A549 (cell line): ENCODE measurements at places on chromosomes 2 and 18.

GRCh38 chr2:43194121-43194869 lies 32.1 kb downstream of the ZFP36L2 start:
- DNase-seq = peak; percentile 85

GRCh38 chr2:196195302-196195701 lies 23.9 kb upstream of the STK17B start:
- DNase-seq = no peak

DNA sequence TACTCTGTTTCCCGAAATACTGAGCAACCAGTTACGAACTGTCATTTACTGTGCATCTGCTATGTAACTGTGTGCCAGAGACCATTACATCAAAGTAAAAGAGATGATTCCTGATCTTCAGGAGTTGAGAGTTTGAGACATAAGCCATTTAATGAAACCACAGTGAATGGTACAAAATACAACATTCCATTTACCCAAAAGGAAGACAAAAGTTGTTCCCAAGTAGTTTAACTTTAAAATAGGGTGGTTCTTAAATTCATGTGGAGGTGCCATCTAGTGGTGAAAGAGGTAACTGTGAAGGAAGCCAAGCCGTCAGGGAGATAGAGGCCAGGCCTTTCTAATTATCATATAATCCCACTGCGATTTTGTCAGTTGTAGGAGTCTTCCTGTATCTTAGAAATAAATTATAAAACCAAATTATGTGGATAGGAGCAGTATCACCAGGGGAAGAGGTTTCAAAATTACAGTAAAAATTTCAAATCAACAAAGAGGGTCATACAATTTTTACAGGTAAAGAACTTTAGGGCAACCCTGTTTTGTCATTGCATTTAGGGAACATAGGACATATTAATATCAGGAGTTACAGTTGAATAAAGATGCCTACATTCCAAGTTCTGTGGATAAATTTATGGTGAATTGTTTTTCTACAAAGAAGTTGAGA lies 67.7 kb downstream of the EPAS1 start:
- peak; percentile 71 for DNase-seq

DNA sequence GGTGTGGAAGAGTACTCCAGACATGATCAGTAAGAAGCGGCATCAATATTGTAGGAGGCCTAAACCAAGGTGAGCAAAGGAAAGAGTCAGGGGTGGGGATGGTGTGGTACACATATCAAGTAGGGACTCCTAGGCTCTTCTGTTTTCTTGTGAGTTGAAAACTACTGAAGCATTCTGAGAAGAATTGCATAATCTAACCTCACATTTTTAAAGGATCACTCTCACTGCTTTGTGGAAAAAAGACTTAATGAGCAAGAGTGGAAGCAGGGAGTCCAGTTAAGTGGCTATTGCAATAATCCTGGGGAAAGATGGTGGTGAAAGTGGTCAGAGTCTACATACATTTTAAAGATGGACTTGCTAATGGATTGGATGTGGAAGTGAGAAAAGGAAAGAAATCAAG lies 899.5 kb upstream of the FAM98A start:
- DNase-seq = no peak

GRCh38 chr18:59268721-59269562 lies 4.3 kb downstream of the RAX start:
- DNase-seq = peak; percentile 58

DNA sequence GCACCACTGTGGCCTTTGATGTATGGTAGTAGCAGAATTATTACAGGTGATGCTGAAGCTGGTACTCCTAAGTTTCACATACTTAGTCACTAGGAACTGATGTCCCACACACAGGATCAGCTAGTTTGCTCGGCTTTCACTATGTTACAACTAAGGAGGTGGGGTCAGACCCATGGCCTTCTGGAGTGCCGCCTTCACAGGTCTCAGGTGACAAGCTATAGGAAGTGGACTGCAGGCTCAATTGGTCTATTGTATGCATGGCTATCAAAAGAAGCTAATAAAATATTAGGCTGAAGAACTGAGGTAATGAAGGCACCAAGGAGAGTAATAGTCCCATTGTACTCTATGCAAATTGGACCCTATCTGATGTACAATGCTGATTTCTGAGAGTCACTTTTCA lies 170.6 kb downstream of the DLGAP1 start:
- DNase-seq = no peak

- DNase-seq = no peak
These were observed 125.3 kb upstream of the NDUFV2 start for GRCh38 chr18:8977166-8977565.

GRCh38 chr2:40355451-40355850 lies 96.4 kb downstream of the SLC8A1 start:
- no peak for DNase-seq

- no peak for DNase-seq
These were observed at the start of gene PCARE for GRCh38 chr2:29074411-29074810. Gene PCARE (minus strand): TSS chr2:29074523. CDS start chr2:29074261, 262 bp downstream.

GRCh38 chr2:174787487-174788205 lies 23.4 kb upstream of the CHRNA1 start:
- DNase-seq = no peak

DNA sequence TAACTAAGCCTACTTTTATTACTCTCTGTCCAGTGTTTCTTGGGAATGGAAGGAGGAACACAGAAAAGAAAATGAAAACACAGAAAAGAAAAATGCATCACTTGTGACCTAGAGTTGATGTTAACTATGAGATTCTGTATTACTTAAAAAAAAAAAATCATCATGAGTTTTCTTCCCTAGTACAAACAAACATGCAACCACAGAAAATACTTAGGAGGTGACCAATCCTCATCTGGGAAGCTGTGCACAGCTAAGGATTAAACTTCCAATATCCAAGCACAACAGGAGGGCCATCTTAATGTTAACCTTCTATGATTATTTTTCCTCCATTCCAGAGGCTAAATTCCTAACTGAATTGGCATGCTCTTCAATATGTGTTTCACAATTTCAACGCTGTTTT lies 1140.4 kb downstream of the LRP1B start:
- DNase-seq = peak; percentile 0

GRCh38 chr2:184644685-184645084 lies 46.4 kb downstream of the ZNF804A start:
- DNase-seq = no peak

DNA sequence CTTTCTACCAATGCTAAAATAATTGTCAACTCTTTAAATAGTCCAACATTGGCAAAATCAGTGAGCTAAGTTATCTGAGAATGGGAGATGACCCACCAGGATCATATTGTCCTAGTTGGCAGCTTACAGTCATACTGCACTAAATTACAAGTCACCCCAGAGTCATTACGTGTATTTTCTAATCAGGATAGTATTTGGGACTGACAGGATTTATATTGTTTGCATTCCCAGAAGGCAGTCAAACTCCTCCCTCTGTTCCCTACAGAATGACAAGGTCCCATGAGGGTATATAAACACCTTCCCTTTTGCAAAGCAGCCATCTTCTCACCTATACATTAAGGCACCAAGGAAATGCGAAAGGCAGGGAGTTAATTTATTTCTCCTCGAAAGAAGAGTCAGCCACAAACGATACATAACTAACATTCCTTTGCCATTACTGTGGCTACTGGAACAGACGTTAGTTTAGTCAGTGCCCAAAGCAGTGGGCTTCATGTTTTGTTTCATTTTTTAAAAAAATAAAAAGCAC lies 125.3 kb downstream of the ANTXR1 start:
- peak; percentile 36 for DNase-seq

- no peak for DNase-seq
These were observed 894 bp upstream of the FARSB start for GRCh38 chr2:222656526-222657446.

DNA sequence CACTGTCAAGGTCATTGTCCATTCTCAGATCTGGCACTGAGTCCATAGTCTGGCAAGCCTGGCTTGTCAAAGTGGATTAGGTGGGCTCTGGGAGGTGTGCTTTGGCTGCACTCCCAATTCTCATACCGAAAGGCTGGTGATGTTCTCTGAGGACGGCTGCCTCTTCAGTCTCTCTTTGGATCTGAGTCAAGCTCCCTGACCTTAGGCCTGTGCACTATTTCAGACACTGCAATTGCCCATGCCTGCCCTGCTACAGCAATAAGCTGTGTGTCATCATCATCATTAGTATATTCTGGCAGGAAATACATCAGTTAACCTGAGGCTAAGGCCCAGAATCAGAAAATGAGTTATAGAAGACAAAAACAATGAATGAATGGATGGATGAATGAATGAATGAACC lies 1.6 kb upstream of the SLC5A7 start:
- DNase-seq = no peak

- no peak for DNase-seq
These were observed 66.2 kb downstream of the MDH1 start for GRCh38 chr2:63654959-63655358.

- peak; percentile 82 for DNase-seq
These were observed 102.6 kb downstream of the VSNL1 start for GRCh38 chr2:17643031-17643615.

DNA sequence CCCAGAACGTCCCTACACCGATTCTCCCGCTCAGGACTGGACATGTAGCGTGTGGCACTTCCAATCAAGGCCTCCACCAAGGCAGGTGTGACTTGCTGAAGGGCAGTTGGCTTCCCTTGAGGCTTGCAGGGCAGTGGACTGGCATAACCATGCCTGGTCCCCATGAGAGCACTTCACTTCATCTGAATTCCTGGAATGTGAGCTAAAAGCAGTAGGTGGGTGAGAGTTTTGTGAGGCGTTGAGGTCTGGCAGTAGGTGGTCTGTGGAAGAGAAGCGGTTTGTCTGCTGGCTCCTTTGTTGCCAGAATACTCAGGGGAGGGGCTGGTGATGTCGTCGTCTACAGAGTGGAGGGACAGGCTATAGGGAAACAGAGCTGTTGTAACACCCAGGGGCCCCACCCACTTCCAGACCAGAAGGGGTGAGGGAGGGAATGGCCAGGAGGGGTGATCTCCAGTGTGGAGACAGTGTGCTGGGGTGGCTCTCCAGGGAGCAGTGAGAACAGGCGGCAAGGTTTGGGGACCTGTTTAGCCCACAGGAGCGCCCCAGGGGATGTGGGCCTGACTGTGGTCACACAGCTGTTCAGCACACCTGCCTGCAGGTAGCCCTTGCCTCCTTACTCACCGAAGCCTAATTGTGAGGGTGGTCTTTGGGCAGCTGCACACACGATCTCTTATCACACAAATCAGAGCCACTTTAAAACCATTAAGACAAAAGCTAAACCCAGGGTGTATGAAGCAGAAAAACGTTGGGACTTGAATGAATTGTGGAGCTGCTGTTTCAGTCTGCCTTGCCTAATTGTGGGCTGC lies 21.5 kb upstream of the ALKAL2 start:
- no peak for DNase-seq

- no peak for DNase-seq
These were observed 67.3 kb downstream of the CLHC1 start for GRCh38 chr2:55164534-55165480.

DNA sequence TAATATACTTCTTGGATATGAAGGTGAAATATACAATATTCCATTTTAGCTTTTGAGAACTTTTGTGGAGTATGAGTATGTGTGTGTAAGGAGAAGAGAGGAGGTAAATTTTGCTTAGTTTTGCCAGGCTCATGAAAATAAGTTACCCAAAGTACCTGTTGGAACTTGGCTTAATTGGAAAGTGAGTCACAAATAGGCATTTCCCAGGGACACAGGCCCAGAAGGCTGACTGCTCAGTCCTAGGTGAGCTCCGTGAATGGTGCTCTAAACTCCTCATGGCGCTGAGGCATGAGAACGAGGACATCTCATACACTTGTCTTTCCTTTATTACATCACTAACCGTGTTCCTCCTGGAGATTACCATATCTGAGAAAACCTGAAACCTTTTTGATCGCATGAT lies 148.5 kb upstream of the RAB12 start:
- DNase-seq = no peak

DNA sequence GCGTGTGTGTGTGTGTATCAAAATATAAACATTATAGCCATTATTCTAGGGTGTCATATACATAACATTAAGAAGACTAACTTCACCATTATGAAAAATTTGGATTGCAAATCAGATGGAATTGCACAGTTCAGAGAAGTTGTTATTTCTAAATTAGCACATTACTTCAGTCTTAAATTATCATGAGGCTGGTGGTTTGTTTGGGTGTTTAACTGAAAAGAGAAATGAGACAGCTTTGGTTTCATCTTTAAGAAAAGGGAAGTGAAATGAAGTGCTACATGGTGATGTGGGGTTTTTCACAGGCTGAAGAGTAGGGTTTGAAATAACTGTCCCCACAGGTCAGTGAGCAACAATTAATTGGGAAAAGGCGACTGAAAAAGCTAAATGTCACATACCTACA lies 161.2 kb upstream of the XIRP2 start:
- no peak for DNase-seq

GRCh38 chr2:29079887-29080286 lies 5.6 kb upstream of the PCARE start:
- no peak for DNase-seq

- DNase-seq = peak; percentile 86
These were observed 410 bp upstream of the TGIF1 start for GRCh38 chr18:3449512-3450011.
